ENCODE measurements at places on chromosomes 13 and 19. TPM values are rescaled to one million over a fixed set of nuclear protein-coding genes. Genes with fewer than 3 reads are reported as not detected.

GRCh38 chr19:40235238-40236025 lies 8.9 kb upstream of the CCNP start:
- H3K36me3 ChIP-seq: no peaks in the 10 kb centered on the region
- H3K27me3 ChIP-seq: no peaks in the 10 kb centered on the region
- no peak for DNase-seq
- peaks cover 4% of the 10 kb centered on the region for H3K4me1 ChIP-seq
- no peak overlapping the region for H3K27ac ChIP-seq

DNA sequence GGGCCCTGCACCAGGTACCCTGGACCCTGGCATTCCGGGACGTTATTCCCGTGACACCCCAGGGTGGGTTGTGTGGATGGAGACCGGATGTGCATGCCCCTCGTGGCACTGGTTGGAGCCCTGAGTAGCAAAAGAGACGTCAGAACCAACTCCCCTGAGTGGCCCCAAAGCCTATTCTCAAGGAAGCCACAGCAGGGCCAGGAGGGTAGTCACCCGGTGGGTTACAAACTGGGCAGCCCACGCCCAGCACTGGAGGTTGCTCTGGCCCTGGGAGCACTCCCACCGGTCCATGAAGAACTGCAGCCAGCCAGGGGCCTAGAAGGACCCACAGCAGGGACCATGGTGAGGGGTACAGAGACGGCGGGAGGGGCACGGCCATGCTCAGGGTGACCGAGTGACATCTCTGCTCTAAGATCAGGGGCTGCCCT lies 7.5 kb downstream of the KLF16 start:
- H3K4me3 ChIP-seq: no peak overlapping the region
- H3K4me1 ChIP-seq: peaks cover 91% of the 10 kb centered on the region
- peak overlapping the region; percentile 91 for H3K27ac ChIP-seq
- no peak for DNase-seq

DNA sequence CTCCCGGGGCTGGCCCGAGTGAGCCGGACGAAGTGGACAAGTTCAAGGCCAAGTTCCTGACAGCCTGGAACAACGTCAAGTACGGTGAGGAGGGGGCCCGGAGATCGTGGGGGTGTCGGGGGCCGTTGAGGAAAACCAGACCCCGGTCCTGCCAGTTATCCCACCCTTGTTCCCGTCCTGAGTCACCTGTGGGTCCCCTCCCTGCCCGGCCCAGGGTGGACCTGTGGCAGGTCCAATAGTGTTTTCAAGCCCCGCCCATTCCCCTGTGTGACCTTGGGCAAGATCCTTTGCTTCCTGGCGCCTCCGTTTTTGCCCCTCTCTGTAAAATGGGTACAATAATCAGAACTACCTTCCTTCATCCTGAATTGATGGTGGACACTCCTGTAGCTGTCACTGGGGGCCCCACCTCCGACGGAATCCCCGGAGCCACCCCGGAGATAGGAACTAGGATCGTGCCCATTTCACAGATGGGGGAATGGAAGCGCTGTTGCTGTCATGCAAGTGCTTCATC lies 593 bp downstream of the ATG4D start:
- peak overlapping the region; percentile 97 for H3K4me3 ChIP-seq
- peaks cover 26% of the 10 kb centered on the region for H3K4me1 ChIP-seq
- peak overlapping the region; percentile 96 for H3K27ac ChIP-seq
- peaks cover 4% of the 10 kb centered on the region for H3K27me3 ChIP-seq
- H3K36me3 ChIP-seq: no peaks in the 10 kb centered on the region

- H3K4me1 ChIP-seq: peaks cover 41% of the 10 kb centered on the region
- H3K4me3 ChIP-seq: no peak overlapping the region
- peak overlapping the region; percentile 27 for H3K27ac ChIP-seq
- no peaks in the 10 kb centered on the region for H3K27me3 ChIP-seq
- H3K36me3 ChIP-seq: no peaks in the 10 kb centered on the region
Measured at GRCh38 chr13:73140801-73141200, 82.0 kb downstream of the KLF5 start.

DNA sequence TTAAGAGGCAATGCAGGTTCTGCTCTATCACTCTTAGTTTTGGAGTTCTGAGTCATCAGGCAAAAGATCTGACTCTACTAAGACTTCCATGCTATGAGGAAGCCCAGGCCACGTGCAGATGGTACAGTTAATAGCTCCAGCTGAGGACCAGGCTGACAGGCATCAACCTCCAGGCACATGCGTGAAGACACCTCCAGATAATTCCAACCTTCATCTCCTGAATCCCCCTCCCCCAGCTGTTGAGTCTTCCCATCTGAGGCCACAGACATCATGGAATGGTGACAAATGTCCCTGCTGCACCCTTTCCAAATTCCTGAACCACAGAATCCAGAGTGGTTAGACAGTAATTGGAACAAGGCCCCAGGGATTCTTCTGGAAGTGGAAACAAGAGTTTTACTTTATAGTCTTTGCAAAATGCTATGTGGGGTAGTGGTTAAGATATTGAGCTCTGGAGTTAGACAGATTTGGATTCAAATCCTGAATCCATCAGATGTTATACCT lies 183.8 kb downstream of the KLF5 start:
- no peaks in the 10 kb centered on the region for H3K36me3 ChIP-seq
- no peaks in the 10 kb centered on the region for H3K27me3 ChIP-seq
- DNase-seq: no peak
- no peak overlapping the region for H3K27ac ChIP-seq

GRCh38 chr19:55173714-55174409 lies 6.2 kb downstream of the SYT5 start:
- H3K27ac ChIP-seq: no peak overlapping the region
- H3K27me3 ChIP-seq: peaks cover 100% of the 10 kb centered on the region
- H3K4me1 ChIP-seq: peaks cover 12% of the 10 kb centered on the region
- H3K4me3 ChIP-seq: peak overlapping the region; percentile 29
- H3K36me3 ChIP-seq: no peaks in the 10 kb centered on the region

DNA sequence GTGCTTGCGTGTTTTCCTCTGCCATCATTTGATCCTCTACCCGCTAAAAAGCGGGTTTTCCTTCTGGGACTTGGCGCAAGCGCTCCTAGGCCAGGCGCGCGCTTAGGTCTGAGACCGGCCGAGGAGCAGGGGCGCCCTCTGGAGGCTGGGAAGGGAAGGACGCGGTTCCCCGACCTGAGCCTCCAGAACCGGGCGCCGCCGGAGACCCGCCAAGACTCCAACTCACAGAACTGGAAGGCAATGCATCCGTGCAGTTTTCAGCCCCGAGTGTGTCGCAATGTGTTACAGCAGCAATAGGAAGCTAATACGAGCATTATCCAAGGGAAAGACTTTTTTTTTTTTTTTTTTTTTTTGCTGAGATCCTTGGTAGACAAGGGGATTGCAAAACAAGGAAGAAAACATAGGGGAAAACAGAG lies 190.9 kb downstream of the COL4A1 start:
- H3K36me3 ChIP-seq: no peaks in the 10 kb centered on the region
- H3K4me1 ChIP-seq: no peaks in the 10 kb centered on the region
- DNase-seq: peak; percentile 63
- no peak overlapping the region for H3K27ac ChIP-seq

- peaks cover 28% of the 10 kb centered on the region for H3K4me1 ChIP-seq
- no peaks in the 10 kb centered on the region for H3K27me3 ChIP-seq
- peak; percentile 26 for DNase-seq
- H3K27ac ChIP-seq: peak overlapping the region; percentile 90
- no peaks in the 10 kb centered on the region for H3K36me3 ChIP-seq
Measured at GRCh38 chr13:102799426-102800144, 666 bp downstream of the BIVM start.

DNA sequence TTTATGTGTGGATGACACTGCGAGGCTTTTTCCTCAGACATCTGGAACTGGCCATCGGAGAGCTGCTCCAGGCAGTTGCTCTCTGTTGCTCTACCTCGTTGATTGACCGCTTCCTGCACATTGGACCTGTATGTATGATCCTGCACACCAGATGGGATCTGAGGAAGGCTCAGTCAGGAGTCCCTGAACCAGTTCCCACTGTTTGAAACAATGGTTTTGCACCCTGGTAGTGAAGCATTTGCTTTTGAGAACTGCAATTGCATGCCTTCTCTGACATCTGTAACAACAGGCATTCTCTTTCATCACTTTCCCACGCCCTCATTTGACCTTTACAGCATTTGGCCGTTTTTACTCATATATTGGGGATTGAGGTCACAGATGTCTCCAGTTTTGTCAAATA lies 61.1 kb upstream of the NPAS1 start:
- H3K27ac ChIP-seq: no peak overlapping the region
- H3K4me3 ChIP-seq: no peak overlapping the region
- H3K4me1 ChIP-seq: peaks cover 14% of the 10 kb centered on the region

Gene NKPD1
- total RNA-seq: not detected

Gene CHST8
- not detected for total RNA-seq

Gene CCDC122
- not detected for total RNA-seq

Gene C1QTNF9
- total RNA-seq: not detected

Gene ZNF813
- 3.8 TPM for total RNA-seq
